Breast epithelium (tissue), 4 donors: ENCODE measurements at places on chromosomes 7 and 10.

DNA sequence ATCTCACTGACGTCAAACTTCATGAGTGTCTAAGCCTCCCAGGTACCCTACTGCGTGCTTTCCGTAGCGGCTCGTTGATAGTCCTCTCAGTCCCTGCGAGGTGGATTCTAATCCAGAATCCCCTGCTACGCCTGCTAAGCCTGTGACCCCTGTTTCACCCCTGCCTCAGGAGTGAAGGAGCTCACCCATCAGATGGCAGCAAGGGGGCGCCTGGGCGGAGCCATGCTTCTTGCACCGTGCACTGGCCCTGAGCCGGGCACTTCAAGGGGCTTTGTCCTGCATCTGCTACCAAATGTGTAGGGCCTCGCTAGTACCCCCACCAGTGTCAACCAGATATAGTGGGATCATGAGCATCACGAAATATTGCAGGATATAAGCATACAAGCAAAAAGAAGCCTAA lies 918 bp upstream of the STRA8 start:
- H3K27ac ChIP-seq: no peak overlapping the region
- no peak overlapping the region for H3K4me3 ChIP-seq

DNA sequence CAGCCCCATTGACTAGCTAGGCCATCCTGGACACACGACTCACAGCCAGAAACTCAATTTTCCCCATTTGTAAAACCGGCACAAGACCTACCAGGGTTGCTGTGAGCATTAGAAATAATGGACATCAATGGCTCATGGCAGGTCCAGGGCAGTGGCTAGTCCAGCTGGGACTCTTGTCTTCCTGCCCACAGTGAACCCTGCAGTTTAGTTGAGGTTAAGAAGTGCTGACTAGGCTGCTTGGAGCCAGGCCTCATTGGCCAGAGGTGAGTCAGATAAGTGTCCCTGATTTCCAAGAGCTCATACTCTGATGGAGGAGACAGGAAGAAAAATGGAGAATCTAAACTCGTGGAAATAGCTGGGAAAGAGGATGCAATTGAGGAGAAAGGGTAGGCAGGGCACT lies 123.4 kb upstream of the ZNF92 start:
- no peaks in the 10 kb centered on the region for H3K27me3 ChIP-seq
- H3K4me1 ChIP-seq: no peaks in the 10 kb centered on the region
- H3K27ac ChIP-seq: no peak overlapping the region
- H3K36me3 ChIP-seq: no peaks in the 10 kb centered on the region

- H3K4me3 ChIP-seq: no peak overlapping the region
- no peak overlapping the region for H3K27ac ChIP-seq
- H3K27me3 ChIP-seq: no peaks in the 10 kb centered on the region
- H3K4me1 ChIP-seq: no peaks in the 10 kb centered on the region
- H3K36me3 ChIP-seq: no peaks in the 10 kb centered on the region
These were observed 16.3 kb upstream of the SH2B2 start for GRCh38 chr7:102270178-102270887.

- H3K36me3 ChIP-seq: no peaks in the 10 kb centered on the region
- no peaks in the 10 kb centered on the region for H3K4me1 ChIP-seq
- no peaks in the 10 kb centered on the region for H3K27me3 ChIP-seq
- H3K27ac ChIP-seq: no peak overlapping the region
- peak overlapping the region; percentile 54 for H3K4me3 ChIP-seq
These were observed 1.2 kb upstream of the TMEM178B start for GRCh38 chr7:141072548-141073172.

DNA sequence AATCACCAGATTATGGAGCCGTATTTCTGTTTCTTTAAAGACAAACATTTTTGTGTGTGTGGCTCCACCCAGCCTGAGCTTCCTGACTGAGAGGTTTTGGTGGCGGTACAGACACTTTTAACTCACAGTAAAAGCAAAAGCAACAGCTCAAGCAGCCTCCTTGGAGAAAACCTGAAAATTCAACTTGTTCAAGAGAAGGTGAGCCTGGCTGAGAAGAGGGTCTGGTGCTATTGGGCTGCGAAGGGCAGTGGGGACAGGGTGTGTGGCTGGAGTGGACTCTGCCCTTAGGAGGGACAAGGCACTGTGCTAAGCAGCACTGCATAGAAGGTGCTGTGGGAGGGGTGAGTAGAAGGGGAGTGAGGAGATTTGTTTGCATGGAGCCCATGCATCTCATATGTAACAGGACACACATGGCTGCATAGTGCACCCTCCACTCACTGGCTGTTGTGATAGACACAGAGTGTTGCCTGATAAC lies at the start of gene GIMAP7:
Gene GIMAP7, plus strand, starts transcription at position 125 of the 475 bp plus-strand sequence. CDS start 5,103 bp downstream, outside the sequence.
- H3K27me3 ChIP-seq: no peaks in the 10 kb centered on the region
- no peaks in the 10 kb centered on the region for H3K4me1 ChIP-seq
- no peaks in the 10 kb centered on the region for H3K36me3 ChIP-seq
- peak within 1 kb of the TSS; percentile 73 for H3K27ac ChIP-seq

- H3K36me3 ChIP-seq: no peaks in the 10 kb centered on the region
- DNase-seq: no peak
- H3K4me3 ChIP-seq: no peak overlapping the region
- H3K4me1 ChIP-seq: no peaks in the 10 kb centered on the region
- H3K27ac ChIP-seq: no peak overlapping the region
These were observed 33.8 kb upstream of the UBE2H start for GRCh38 chr7:129986600-129986999.

GRCh38 chr7:108805808-108806397 lies 236.2 kb downstream of the DNAJB9 start:
- no peaks in the 10 kb centered on the region for H3K27me3 ChIP-seq
- no peaks in the 10 kb centered on the region for H3K4me1 ChIP-seq
- no peak for DNase-seq
- H3K4me3 ChIP-seq: no peak overlapping the region
- H3K27ac ChIP-seq: no peak overlapping the region
